Heart right ventricle (tissue), 16 donors: ENCODE measurements at places on chromosomes 12 and 14.
A peak's percentile ranks its signal among the peaks of the same experiment; 100 is the strongest.

- no peak for DNase-seq
These were observed 332.6 kb upstream of the TMEM132C start for GRCh38 chr12:127934409-127934808.

DNA sequence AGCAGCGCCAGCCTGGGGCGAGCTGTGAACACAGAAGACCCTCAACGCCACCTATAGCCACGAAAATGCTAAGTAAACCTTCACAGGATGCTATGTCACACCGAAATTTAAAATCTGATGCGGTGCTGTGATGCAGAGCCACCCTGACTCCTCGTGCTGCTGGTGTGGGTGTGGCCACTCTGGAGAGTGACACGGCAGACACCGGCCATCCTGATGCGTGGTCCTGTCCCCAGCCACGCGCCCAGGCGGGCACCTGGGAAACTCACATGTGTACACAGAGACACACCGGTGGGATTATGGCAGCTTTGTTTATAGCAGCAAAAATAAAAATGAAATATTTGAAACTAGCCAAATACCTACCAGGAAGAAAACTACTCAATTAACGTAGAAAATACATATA, 138.3 kb upstream of the SFSWAP start:
- no peak for DNase-seq

GRCh38 chr12:98406378-98406777, 109.0 kb upstream of the TMPO start:
- no peak for DNase-seq

GRCh38 chr12:72277415-72277814, 5.2 kb downstream of the TRHDE start:
- DNase-seq, result no peak

DNA sequence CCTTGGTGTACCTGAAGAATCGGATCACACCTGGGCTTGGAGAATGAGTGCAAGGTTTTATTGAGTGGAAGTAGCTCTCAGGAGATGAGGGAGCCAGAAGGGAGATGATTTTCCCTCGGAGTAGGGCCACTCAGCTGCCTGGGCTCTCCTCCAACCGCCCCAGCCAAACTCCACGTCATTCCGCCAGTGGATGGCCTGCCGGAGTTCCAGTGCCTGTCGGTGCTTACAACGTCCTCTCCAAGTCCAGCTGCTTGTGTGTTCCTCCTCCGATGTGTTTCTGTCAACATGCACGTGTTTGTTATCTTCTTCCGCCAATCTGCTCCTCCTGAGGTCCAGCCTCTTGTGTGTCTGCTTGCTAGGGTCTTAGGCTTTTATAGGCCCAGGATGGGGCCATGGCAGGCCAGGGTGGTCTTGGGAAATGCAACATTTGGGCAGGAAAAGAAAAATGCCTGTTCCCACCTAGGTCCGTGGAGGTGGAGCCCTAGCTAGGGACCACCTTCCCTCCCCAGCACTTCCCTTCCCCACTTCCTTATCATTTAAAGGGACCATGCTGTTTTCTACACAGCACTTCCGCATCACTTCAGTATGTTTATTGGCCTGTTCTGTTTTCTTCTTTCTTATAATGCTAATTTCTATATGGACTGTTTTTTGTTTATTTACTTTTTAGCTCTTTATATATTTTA, 343.2 kb downstream of the PDZRN4 start:
- DNase-seq, result peak; percentile 71

GRCh38 chr14:92499234-92499633, 14.3 kb upstream of the RIN3 start:
- no peak for DNase-seq

DNA sequence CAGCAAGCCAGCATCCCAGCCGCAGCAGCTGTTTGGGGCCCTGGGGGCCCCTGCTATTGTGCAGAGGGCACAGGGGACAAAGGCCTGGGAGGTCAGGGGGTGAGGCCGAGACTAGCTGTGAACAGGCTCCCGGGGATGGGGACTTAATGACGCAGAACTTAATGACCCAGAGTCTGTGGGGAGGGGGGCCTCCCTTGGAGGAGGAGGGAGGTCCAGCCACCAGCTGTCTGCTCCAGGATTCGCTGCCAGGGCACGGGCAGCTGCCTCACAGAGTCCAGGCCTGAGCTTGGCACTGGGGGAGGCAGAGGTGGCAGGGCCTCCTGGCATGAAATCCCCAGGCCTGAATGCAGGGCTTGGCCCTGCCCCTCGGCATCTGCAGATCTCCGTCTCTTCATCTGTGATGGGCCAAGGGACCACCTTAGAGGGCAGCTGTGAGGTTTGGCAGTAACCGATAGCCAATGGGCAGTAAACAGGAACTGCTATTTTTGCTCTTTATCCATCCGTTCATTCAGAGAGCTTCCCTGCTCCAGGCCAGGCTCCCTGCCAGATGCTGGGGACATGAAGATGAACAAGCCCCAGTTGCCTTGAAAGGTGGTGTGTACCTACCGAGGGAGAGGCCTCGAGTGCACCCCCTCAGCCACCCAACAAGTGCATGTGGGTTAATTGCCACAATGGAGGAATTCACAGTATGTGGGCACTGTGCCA, 6.7 kb downstream of the FAM222A start:
- DNase-seq, result peak; percentile 68

DNA sequence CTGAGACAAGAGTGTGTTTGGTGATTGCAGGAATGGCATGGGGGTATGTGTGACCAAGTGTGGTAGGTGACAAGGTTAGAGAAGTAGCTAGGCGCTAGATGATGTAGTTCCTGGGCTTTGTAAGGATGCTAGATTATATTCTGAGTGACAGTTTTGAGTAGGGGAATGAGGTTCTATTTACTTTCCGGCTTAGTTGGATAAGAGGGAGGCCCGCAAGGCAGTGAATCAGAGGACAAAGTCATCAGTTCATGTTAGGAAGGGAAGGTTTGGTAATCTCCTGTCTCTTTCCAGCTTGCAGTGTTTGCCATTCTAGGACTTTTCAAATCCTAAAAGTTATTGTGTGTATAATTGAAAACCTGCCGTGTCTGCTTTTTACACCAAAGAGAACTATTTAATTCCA, 45.0 kb downstream of the CFAP54 start:
- no peak for DNase-seq

- DNase-seq, result no peak
These were observed 9.1 kb downstream of the NFATC4 start for GRCh38 chr14:24377126-24377525.

GRCh38 chr12:78128211-78128610, 297.5 kb downstream of the NAV3 start:
- DNase-seq, result no peak

GRCh38 chr14:104547310-104547997, 32.1 kb upstream of the C14orf180 start:
- no peak for DNase-seq

- DNase-seq, result no peak
These were observed 34.7 kb downstream of the MIA2 start for GRCh38 chr14:39268393-39268792.

GRCh38 chr12:95286713-95287112, 69.1 kb downstream of the VEZT start:
- DNase-seq, result no peak

GRCh38 chr12:123502163-123502704, 31.3 kb downstream of the RILPL1 start:
- DNase-seq, result no peak

- DNase-seq, result no peak
These were observed 188.5 kb upstream of the TMEM132C start for GRCh38 chr12:128078301-128078971.

DNA sequence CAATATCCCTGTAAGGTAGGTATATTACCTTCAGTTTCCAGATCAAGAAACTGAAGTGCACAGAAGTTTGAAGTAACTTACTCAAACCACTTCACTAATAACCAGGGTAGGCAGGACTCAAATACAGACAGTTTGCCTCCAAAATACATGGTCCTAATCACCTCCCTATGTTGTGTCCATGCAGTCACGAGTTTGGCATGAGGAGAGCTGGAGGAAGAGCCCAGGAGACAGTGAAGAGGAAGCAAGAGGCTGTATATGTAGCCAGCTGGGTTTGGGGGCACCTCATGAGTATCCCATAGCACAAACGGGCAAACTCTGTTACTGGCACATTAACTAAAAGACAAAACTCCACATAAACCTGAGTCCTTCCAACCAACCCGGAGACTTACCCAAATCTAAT, 79.2 kb downstream of the DUSP16 start:
- no peak for DNase-seq

DNA sequence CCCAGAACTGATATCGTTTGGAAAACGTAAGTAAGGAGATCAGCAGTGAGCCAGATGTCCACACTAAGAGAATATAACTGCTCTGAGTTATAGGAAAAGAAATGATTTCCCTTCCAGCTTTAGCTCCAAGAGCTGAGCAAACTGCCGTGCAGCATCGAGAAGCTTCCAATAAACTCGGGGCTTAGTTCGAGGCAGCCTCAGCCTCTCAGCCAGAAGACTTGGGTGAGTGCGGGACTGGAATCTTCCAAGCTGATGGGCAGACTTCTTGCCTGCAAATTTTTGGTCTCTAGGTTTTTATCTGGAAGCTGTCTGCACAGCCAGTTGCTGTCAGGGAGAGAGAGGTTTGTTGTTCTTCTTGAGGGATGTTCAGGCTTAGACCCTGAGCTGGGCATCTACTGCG, 196.1 kb downstream of the PHETA1 start:
- no peak for DNase-seq

GRCh38 chr14:95490138-95490509, 26.3 kb downstream of the SYNE3 start:
- no peak for DNase-seq

GRCh38 chr14:89243741-89244140, 173.3 kb downstream of the FOXN3 start:
- no peak for DNase-seq

- no peak for DNase-seq
These were observed 8.0 kb downstream of the KLHL33 start for GRCh38 chr14:20428010-20428365.

- peak; percentile 53 for DNase-seq
These were observed 15.9 kb downstream of the KCTD10 start for GRCh38 chr12:109461049-109461845.

GRCh38 chr12:47084172-47084571, 4.4 kb upstream of the AMIGO2 start:
- no peak for DNase-seq

- no peak for DNase-seq
These were observed 40.7 kb downstream of the KIF26A start for GRCh38 chr14:104179126-104179525.

DNA sequence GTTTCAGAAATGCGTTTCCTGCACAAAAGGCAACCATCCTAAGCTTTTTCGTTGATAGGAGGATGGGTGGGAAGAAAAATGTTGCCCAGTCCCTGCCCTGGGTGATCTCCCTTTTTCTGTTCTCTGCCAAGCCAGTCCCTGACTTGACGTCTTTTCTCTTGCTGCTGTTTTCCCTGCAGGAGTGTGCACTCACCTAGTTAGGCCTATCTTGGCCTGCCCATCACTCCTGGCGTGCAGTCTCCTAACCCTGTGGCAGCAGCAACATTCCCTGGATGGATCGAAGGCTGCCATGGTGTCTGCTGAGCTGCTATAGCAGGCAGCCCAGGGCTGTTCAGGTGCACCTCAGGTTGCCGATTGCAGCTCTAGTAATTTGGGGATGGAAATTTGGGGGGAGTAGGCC, 1.2 kb downstream of the UNC119B start:
- DNase-seq, result no peak

- no peak for DNase-seq
These were observed 28.8 kb downstream of the PAX9 start for GRCh38 chr14:36690311-36691040.

DNA sequence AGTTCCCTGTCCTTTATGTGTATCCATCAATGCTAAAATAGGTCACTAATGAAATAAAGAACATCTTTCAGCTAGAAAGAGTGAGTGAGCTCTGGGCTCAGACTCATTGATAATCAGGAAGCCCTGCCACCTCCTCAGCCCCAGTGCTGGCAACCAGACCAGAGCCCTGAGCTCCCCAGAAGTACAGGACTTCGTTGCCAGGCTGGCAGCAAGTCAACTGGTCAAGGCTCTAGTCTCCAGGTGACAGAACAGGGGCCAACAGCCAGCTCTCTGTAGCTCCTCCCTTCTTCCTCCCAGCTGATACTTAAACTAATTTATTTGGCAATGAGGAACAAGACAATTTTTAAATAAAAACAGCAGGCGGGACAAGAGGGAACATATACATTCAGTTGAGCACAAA, 145.3 kb downstream of the EGLN3 start:
- no peak for DNase-seq

DNA sequence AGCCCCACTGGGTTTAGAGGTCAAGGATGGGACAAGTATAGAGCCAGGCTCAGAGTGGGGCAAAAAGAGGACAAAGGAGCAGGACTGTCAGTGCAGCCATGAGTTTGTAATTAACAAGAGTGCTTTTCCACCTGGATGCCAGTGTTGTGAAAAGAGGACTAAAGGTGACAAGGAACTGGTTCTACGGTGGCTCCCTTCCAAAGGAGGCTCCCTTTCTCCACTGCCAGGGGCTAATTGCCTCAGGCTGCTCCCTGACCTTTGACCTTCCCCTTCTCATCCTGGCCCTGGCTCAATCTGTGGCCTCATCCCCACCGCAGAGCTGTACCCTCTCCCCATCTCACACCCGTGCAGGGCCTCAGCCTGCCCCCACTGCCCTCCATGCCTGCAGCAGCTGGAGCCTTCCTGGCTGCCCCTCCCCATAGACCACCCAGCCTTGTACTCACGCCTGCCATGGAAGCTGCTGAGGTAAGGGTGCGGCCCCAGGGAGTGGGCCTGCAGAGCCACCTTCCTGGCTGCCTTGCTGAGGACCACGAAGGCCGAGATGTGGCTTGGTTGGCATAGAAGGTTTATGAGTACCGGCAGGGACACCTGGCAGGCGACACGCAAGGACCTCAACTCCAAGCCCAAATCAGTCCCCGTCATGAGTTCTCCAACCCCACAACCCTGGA, 24.8 kb upstream of the FKBP4 start:
- DNase-seq, result no peak
